ENCODE measurements at places on chromosomes 5 and 9.

- DNase-seq = no peak
Observed at GRCh38 chr5:113735751-113736150, 222.3 kb downstream of the YTHDC2 start.

- no peak for DNase-seq
Observed at GRCh38 chr5:32690666-32691065, 20.5 kb upstream of the NPR3 start.

- peak; percentile 68 for DNase-seq
Observed at GRCh38 chr5:68962757-68963484, 130.9 kb upstream of the SLC30A5 start.

DNA sequence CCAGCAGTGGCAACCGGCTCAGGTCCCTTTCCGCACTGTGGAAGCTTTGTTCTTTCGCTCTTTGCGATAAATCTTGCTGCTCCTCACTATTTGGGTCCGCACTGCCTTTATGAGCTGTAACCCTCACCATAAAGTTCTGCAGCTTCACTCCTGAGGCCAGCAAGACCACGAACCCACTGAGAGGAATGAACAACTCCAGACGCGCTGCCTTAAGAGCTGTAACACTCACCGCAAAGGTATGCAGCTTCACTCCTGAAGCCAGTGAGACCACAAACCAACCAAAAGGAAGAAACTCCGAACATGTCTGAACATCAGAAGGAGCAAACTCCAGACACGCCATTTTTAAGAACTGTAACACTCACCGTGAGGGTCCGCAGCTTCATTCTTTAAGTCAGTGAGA lies 103.5 kb downstream of the GLIS3 start:
- no peak for DNase-seq

DNA sequence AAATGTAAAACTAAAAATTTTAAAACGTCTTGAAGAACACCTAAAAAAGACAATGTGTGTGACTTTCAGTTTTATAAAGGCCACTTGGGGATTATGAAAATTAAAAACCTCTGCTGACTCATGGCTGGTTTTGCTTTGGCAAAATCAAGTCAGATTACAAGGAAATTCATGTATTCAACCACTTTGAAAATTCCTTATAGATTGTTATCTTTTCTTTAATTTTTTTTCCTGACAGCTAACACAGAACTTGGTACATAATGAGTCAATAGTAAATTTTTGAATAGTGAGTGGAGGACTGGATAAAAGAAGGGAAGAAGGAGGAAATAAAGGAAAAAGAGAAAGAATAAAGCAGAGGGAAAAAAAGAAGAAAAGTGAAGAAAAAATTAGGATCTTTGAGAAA lies 1774.7 kb upstream of the ACO1 start:
- DNase-seq = no peak

GRCh38 chr5:154788212-154788611 lies 33.0 kb downstream of the LARP1 start:
- no peak for DNase-seq

GRCh38 chr5:138824924-138825863 lies 49.9 kb downstream of the LRRTM2 start:
- peak; percentile 68 for DNase-seq

- no peak for DNase-seq
Observed at GRCh38 chr9:84481231-84481630, 140.7 kb upstream of the SLC28A3 start.

- no peak for DNase-seq
Observed at GRCh38 chr9:101047848-101048397, 19.4 kb downstream of the PLPPR1 start.

- DNase-seq = peak; percentile 63
Observed at GRCh38 chr5:56815658-56816545, 553 bp downstream of the MAP3K1 start.

DNA sequence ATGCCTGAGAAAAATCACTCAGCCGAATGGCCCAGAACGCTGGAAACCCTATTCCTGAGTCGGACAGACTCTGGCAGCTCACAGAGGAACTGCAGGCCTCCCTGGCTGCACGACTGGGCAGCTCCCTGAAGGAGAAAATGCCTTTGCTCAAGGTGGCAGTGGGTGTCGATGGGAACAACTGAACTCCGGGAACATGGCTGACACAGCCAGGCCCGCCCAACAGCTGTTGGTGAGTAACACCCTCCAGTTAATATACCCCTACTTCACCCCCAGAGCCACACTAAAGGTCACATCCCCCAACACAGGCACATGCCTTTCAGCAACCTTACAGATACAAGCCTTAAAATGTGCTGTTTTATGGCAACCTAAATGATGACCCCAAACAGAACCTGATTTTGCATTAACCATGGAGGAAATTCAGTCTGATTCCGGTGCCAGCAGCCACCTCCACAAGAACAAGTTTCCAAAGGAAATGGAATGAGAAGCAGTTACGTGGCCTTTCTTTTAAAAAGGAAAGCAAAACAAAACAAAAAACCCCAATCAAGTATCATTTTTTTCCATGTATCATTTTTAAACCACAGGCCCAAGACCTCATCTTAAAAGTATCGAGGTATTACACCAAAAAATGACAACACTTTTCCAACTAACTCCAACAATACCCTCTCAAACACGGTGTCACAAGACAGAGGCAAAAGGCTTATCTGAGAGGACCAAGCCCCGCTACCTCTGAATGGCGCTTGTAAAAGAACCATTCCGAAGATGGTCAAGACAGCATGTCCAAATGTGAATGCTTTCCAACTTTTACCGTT lies 3.1 kb downstream of the KLF9 start:
- peak; percentile 53 for DNase-seq

DNA sequence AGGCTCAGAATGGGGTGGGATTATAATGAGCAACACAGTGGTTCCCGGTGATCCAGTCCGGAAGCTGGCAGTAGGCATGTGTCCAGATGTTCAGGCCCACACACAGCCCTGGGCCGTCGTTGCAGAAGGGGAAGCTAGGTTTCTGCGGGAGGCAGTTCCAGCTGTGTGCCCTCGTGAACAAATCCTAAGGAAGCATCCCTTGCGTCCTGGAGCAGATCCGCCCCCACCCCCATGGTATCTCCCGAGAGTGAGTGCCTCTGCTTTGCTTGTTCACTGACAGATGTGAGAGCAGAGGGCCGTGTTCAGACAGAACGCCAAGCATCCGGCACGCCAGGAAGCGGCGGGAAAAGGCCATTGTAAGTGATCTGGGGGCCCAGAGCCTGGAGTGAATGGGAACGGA lies 104.8 kb downstream of the PDE6A start:
- no peak for DNase-seq
